ENCODE measurements at places on chromosomes 11 and 22.

GRCh38 chr11:37695283-37695682 lies 1097.2 kb upstream of the RAG2 start:
- DNase-seq = no peak

DNA sequence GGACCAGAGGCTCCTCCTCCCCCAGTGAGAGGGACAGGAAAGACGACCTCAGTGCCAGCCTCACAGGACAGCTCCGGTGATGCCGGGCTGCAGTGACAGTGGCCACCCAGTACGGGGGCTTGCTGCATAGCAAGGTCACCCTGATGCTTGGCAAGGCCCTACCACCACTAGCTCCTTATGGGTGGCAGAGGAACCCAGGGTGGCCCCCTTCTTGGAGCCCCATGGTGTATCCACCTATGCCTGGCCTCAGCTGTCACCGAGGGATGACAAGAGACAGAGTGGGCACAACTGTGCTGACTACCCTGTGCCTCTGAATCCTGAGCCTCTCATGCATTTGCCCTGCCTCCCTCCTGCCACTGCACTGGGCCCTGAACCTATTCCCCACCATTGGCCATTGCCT lies 809.2 kb downstream of the TBC1D22A start:
- DNase-seq = no peak

GRCh38 chr11:19259487-19260345 lies 19.0 kb upstream of the E2F8 start:
- DNase-seq = peak; percentile 19

DNA sequence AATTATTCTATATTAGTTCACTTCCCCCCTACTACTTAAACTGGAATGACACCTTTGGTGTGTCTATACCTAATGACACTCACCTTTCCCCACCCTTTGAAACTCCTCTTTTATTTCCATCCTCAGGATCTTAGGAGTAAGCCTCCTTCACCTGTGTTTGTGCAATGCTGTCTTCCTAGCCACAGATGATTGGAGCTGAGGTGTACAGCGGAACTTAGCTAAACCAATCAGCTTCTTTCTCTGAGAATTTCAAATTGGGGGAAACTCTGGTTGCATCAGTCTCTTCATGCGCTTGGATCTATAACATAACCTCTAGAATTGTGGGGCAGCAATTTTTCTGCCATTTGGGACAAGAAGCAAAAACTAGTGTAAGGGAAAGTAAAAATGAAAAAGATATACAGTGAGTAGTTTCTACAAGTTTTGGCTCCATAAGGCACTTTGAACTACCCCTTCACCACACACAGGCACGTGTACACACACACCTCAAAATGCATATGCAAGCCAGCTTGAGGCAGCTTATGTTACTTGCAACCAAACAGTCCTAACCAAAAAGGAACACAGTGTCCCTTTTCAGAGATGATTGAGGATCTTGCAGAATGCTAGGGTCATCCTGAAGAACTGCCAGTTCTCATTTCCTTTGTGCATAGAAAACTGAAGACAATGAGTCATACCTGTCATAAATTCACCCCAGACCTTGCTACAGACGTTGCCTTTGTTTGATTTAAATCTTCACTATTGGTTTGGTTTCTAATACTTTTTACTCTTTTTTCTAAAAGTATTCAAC lies 36.0 kb upstream of the LDLRAD3 start:
- no peak for DNase-seq

GRCh38 chr11:5349550-5349949 lies 1.8 kb upstream of the OR51B6 start:
- no peak for DNase-seq

- DNase-seq = no peak
Measured at GRCh38 chr11:19560156-19560555, 152.5 kb upstream of the NAV2 start.

- no peak for DNase-seq
Measured at GRCh38 chr11:440065-441042, 1.5 kb downstream of the ANO9 start.

GRCh38 chr11:10017050-10017449 lies 277.0 kb downstream of the SBF2 start:
- DNase-seq = no peak

GRCh38 chr22:40273319-40273718 lies 73.0 kb upstream of the ADSL start:
- no peak for DNase-seq

- no peak for DNase-seq
Measured at GRCh38 chr11:131305005-131305404, 65.4 kb upstream of the NTM start.

GRCh38 chr11:120698918-120699317 lies 187.4 kb downstream of the GRIK4 start:
- no peak for DNase-seq

GRCh38 chr11:109512680-109513079 lies 90.7 kb downstream of the C11orf87 start:
- DNase-seq = no peak

GRCh38 chr11:61390161-61390560 lies 2.2 kb upstream of the TMEM216 start:
- no peak for DNase-seq

GRCh38 chr22:31187627-31188026 lies 24.5 kb upstream of the LIMK2 start:
- DNase-seq = no peak

- DNase-seq = no peak
Measured at GRCh38 chr11:66178871-66179270, 89.6 kb upstream of the RAB1B start.

DNA sequence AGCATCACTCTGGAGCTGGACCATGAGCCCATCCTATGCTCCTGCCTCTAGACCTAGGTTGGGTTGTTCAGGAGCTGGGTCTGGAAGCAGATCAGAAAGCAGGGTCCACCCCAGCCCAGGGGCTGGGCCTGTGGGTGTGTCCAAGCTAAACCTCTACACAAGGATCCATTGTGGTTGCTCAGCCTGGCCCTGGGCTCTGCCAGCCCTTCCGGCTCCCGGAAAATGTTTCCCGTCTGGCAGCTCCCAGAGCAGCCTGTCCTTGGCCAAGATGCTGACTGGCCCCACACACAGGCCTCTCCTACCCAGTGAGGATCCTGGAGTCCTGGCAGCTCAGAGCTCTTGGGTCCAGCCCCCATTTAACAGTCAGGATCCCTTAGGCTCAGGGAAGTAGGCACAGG lies 35.3 kb upstream of the FCHSD2 start:
- DNase-seq = no peak

GRCh38 chr11:129825380-129825779 lies 9.7 kb downstream of the TMEM45B start:
- no peak for DNase-seq

DNA sequence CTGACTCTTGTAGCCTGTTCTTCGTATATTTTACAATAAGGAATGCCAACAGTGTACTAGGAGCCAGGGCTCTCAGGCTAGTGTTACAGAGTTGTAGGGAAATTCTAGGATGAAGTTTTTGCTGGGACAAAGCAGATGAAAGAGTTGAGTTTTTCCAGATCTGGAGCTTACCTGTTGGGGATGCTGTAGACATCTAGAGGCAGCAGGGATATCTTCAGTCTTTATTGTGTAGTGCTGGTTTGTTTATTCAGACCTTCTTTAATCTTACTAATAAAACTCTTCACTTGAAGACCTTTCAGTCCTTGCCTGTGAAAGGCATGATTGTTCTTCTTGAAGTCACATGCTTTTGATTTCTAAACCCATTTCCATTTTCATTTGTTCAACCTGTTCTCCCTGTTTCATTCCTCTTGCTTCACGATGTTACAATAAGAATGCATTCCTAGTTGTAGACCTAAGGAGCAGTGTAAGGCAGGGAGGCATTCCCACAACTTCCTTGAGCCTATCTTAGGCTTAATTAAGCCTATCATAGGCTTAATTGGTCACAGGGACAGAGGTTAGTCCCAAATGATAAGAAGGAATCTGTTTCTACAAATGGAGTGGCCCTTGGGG lies 7.9 kb upstream of the SLC37A2 start:
- no peak for DNase-seq

- no peak for DNase-seq
Measured at GRCh38 chr22:47591016-47591415, 828.6 kb downstream of the TBC1D22A start.

- DNase-seq = no peak
Measured at GRCh38 chr11:35111161-35112055, 27.6 kb upstream of the CD44 start.

DNA sequence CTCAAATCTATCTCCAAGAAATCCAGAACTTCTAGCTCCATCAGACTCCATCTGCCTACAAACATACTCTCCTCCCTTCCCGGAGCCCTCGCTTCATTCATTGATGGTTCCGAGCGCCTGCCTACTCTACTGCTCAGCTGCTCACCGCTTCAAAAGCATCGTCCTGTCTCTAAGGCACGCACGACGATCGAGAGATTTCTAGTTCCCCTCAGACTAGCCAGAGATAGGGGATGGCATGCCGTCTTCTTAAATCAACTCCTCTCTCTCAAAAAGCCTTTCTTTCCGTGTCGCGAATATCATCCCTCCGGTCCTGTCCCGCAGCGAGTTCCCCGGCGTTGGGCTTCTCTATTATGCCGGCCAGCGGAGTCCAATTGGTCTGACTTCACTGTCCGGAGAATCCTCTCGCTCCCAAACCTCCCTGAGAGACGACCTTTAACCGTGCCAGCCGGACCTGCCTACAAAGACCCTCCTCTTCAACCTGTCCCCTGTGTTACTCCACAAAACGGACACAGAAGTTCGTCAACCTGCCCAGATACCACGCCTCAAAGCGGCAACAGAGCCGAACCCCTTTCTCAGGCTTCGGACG lies 592 bp downstream of the EEF1G start:
- DNase-seq = no peak

DNA sequence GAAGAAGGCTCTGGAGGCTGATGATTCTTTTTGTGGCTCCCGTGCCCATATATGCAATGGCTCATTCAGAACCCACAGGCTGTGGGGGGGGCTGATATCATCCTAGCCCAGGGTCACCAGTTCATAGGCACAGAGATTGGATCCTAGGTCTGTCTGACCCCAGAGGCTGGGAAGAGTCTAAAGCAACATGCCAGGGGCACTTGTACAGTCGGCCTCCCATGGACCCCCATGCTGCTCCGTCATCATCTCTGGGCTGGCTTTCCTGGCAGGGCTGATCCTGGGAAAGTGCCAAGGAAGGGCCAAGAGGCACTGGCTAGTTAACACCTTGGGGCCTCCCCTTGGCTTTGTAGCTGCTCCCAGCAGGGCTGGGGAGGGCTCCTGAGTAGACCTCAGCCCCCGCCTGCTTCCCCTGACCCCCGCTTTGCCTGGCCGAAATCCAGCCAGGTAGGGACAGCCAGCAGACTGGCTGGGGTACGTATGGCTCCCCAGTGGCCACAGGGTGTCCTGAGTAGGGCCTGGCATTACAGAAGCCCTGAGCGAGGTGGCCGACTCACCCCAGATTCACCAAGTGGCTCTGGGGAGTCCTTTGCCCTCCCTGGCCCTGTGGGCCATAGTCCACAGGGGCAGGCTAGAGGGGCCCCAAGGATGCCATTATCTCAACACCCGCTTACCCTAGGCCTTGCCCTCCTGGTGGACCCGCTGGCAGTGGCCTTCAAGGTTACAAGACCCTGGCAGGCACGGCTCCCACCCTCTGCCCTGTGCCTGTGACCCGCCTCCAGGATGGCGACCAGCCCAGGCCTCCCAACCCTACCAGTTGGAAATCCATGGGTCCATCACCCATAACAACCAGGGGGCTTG lies 22.5 kb downstream of the FADS3 start:
- no peak for DNase-seq

GRCh38 chr11:44708009-44708408 lies 18.8 kb upstream of the TSPAN18 start:
- DNase-seq = no peak

GRCh38 chr22:24753914-24754313 lies 20.6 kb downstream of the PIWIL3 start:
- no peak for DNase-seq

DNA sequence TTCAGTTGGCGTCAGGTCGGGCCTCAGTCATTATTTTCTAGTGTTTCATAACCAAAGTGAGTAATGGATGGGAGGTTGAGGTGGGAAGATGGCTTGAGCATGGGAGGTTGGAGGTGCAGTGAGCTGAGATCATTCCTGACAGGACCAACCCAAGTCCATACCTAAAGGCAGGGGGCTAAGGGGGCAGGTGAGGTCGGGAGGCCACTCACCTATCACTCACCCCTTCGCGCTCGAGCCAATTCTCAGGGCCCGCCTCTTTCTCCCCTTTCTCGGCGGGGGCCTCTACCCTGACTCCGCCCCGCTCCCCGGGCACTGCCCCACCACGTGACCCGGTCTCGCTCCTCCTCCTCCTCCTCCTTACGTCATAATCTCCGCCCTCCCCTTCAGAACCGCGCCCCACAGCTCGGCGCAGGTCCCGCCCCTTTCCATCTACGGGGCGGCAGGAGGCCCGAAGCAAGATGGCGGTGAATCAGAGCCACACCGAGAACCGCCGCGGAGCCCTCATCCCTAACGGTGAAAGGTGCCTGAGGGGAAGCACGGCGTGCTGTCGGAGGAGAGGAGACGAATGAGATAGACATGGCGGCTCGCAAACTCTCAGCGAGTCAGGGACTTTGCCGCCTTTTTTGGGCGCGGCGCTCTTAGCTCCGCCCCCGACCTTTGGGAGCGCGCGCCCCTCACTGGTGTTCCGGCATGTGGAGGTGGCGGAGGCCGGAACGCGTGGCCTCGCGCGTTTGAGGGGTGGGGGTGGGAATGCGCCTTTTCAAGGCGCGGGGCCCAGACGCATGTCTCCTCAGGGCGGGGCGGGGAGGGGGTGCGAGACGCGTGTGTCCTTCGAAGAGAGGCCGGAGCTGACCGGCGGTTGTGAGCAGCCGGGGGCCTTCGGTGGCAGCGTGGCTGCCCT lies at the start of gene WBP2NL:
Gene WBP2NL, plus strand, starts transcription at position 428 of the 901 bp plus-strand sequence. Its CDS starts 31 bp downstream, at position 459.
- peak; percentile 29 for DNase-seq

- DNase-seq = no peak
Measured at GRCh38 chr11:86484795-86485166, 110.1 kb downstream of the CCDC81 start.

- no peak for DNase-seq
Measured at GRCh38 chr11:16936643-16937042, 77.6 kb downstream of the PLEKHA7 start.

GRCh38 chr11:75100314-75100713 lies 3.6 kb upstream of the OR2AT4 start:
- no peak for DNase-seq

- no peak for DNase-seq
Measured at GRCh38 chr11:73164803-73165540, 22.9 kb upstream of the FCHSD2 start.

DNA sequence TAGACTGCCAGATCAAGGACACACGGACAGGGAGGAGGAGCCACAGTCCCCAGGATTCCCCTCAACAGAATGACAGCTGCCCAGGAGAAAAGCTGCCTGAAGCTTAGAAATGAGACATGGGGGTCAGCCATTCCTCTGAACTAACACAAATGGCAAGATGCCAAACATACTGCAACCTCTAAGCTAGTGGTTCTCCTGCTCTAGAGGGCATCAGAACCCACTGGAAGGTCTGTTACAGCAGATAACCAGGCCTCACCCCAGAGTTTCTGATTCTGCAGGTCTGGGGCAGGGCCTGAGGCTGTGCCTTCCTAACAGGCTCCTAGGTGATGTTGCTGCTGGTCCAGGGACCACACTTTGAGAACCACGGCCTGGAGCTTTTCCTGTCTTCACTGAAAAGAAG lies 28.6 kb upstream of the BID start:
- no peak for DNase-seq

GRCh38 chr22:30989474-30989873 lies 20.4 kb downstream of the TUG1 start:
- no peak for DNase-seq

GRCh38 chr11:130146796-130147195 lies 12.8 kb upstream of the ST14 start:
- DNase-seq = no peak

Measured in NCI-H1930 (cell line).